ENCODE measurements at places on chromosomes 13 and 19.

GRCh38 chr13:46553521-46553885, 533 bp downstream of the LRCH1 start:
- DNase-seq, result no peak

- no peak for DNase-seq
Measured at GRCh38 chr19:17347361-17347760, 10.0 kb downstream of the GTPBP3 start.

- no peak for DNase-seq
Measured at GRCh38 chr13:60617991-60618733, 221.1 kb downstream of the TDRD3 start.

DNA sequence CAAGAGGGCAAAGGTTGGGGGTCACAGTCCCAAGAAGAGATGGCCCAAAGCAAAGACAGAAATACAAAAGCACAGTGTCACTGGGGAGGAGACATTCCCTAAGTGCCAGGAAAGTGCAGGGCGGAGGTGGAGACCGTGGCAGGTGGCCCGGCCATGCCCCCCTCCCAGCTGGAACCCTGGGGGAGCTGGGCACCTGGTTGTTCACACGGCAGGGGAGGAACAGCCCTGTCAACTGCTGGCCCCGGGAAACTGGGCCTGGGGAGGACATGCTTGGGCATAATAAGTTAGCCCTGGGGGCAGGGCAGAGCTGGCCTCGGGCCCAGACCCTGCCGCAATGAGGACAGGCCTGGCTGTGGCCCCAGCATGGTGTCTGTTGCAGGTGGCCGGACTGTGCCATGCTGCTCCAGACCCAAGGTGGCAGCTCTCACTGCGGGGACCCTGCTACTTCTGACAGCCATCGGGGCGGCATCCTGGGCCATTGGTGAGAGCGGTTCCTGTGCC, 7.4 kb downstream of the HPN start:
- DNase-seq, result no peak

GRCh38 chr13:30972888-30973377, 40.5 kb downstream of the TEX26 start:
- no peak for DNase-seq

- no peak for DNase-seq
Measured at GRCh38 chr13:111431206-111431605, 110.8 kb downstream of the TEX29 start.

DNA sequence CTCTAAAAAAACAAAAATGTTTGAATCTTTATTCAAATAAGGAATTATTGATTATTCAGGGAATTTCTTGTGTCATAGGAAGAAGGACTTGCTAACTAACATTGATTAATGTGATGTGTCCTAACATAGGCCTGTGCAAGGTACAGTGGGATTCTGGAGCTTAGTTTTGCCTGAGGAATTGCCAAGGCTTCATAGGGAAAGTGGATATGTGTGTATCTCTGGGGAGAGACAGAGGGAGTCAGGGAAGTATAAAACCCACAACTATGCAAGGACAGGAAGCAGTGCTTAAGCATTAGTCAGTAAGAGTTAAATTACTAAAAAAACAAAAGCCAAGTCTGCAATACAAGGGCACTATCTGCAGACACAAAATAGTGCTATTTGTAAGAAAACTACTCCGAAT, 59.6 kb downstream of the WDFY2 start:
- DNase-seq, result no peak

GRCh38 chr13:102386461-102386860, 15.4 kb downstream of the FGF14 start:
- DNase-seq, result no peak

DNA sequence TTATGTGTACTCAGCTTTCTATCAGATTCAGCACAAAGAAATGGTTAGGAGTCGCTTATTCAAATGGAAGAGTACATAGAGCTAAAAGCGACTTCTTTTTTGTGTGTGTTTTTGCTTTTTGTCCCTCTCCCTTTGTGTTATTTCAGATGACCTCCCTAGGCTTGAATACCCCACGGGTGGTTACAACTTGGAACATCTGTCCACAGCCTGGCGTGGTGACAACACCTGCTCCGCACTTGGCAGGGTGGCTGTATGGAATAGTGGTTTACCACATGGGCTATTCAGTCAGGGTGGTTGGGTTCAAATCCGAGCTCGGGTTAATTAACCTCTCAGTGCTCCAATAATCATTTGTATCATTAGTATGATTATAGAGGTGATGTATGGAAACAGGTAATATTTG, 151.6 kb upstream of the FREM2 start:
- no peak for DNase-seq

DNA sequence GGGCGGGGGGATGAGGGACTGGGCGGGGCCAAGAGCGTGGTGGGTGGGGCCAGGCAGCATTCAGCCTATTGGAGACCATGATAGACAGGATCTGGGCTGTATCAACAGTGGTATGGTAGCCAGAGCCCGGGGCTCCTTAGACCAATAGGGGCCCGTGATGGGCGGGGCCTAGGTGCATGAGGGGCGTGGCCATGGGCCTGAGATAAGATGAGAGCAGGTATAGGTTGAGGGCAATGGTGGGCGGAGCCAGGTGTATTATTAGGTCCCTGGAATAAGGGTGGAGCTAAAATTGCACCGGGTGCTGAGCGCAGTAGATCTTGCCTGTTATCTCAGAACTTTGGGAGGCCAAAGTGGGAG, 5.3 kb downstream of the ABCA7 start:
- DNase-seq, result no peak

GRCh38 chr13:62583466-62583865, 1167.8 kb upstream of the PCDH20 start:
- DNase-seq, result no peak

DNA sequence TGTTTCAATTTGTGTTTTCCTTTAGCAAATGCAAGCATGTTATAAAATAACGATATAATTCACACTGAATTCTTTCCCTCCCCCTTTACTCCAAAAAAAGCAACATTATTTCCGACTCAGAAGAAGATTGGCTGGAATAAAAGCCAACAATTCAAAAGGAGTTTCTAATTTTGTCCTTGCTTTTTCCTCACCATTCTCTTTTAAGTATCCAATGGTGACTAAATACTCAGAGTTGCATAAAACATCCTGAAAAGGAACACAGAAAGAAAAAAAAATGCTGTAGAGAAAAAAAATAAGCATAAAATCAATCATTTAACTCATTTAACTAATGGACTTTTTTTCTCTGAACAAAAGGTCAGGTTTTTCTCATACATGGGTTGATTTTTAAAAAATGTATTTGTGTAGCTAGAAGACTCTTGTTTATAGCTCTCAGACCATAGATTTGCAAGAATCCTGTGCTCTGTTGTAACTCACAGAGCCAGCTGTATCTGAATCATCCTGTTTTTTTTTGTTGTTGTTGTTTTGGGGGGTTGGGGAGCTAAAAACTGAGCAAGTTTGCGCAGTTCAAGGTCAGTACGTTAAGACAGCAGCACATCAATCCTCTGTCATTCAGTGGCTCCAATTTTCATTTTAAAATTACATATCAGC, 108.1 kb downstream of the PCDH17 start:
- no peak for DNase-seq

DNA sequence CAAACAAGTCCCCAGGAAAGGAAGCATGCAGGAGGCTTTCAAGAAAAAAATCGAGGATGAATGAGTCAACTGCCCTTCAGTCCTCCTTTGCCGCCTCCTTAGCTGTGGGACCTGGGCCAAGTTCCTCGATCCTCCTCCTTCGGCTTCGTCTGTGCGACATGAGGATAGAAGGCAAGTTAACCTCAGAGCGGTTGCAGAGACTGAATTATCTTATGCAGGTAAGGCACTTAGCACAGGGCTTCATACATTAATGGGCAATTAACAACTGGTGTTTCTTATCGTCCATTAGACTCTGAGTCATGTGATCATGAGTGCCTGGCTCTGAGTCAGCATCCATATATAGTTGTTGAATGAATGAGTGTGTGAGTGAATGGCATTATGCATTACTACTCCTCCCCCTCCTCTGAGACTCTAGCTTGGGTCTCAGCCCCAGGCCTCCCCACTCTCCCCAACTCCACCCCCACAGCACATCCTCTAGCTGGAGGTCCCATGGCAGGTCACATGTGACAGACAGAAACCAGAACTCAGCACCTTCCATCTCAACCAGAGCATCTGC, 1.6 kb upstream of the TTC9B start:
- no peak for DNase-seq

- DNase-seq, result no peak
Measured at GRCh38 chr19:46604781-46605355, 3.7 kb downstream of the CALM3 start.

- DNase-seq, result no peak
Measured at GRCh38 chr19:14048443-14049153, 13.3 kb downstream of the PALM3 start.

- DNase-seq, result no peak
Measured at GRCh38 chr13:29073755-29074154, 253.6 kb downstream of the MTUS2 start.

- DNase-seq, result no peak
Measured at GRCh38 chr19:10566658-10567410, 1.0 kb upstream of the KRI1 start.

GRCh38 chr13:46211116-46211482, 629 bp upstream of the LRRC63 start:
- no peak for DNase-seq

Data from cerebellar nuclear complex (tissue), 1 donor.